AG08396 (cell line): ENCODE measurements at places on chromosomes 5 and 9.

GRCh38 chr9:98021306-98022040 is 35.1 kb upstream of the NANS start:
- DNase-seq: no peak

GRCh38 chr5:16617274-16617968 is 624 bp upstream of the RETREG1 start:
- DNase-seq: no peak

DNA sequence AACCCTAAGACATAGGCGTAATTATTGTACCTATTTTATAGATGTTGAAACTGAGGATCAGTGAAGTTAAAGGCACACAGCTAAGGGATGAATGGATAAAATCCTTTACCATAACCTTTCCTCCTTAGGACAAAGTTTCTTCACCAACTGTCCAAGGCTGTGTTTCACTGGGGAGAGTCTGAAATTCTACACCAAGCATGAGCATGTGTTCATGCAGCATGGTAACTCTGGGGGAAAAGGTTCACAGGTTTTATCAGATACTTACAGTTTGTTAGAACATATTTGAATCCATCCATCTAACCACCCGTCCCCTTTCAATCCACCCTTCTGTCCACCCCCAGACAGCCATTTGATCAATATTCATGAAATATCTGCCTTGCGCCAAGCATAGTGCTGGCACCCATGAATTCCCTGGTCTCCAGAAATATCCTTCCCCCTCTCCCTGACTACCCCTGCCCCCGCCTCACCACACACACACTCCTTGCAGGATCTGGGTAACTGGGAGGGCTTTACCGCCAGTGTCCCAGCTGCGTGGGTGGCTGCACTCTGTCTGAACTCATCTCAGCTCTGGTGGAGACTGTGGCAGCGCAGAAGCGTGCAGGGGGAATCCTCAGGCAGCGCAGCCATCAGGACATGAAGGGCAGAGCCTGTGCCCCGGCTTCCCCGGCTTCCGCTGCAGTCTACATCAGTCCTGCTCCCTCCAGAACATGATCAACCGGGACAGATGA is 6.3 kb upstream of the KCNIP1 start:
- no peak for DNase-seq

DNA sequence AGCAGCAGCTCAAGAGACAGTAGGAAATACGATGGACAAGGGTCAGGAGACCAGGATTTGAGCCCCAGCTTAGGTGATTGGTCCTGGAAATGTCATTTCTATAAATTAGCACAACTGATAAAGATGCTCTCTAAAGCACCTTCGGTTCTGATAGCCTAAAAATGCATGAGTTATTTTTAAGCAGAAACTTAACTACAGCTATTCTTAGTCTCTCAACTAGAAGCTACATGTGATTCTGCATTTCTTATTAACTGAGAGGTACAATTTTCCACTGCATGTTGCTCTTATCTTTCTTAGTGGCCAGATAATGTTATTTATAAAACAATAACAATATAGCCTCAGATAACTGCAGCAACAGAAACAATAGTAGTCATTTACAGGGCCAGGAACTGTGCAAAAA is 136.4 kb downstream of the GRIA1 start:
- DNase-seq: no peak

GRCh38 chr9:18739127-18739526 is 265.2 kb downstream of the ADAMTSL1 start:
- no peak for DNase-seq

- DNase-seq: no peak
Observed at GRCh38 chr9:2819165-2819564, 24.7 kb downstream of the PUM3 start.

- DNase-seq: peak; percentile 35
Observed at GRCh38 chr9:135898634-135899407, 8.5 kb downstream of the CAMSAP1 start.

DNA sequence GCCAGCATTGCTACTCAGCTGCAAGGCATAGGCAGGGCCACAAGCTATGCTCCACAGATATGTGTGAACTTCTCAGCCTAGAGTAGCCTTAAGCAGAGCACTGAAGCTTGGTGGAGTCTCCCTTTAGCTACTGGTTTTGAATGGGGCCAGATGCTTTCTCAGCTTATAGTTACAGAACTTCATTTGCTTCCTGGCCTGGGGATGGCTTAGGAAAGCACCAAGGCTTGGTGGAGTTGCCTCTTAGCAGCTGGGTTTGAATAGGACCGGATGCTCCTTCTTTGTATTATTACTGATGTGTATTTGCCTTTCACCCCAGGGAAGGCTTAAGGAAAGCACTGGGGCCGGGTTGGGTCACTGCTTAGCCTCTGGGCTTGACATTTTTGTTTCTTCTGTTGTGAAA is 497.8 kb upstream of the SEMA6A start:
- DNase-seq: no peak

GRCh38 chr9:101269591-101270283 is 115.1 kb downstream of the BAAT start:
- no peak for DNase-seq

- DNase-seq: peak; percentile 67
Observed at GRCh38 chr9:79610791-79611614, 39.2 kb downstream of the TLE4 start.

- DNase-seq: peak; percentile 83
Observed at GRCh38 chr5:55303238-55303690, 4.2 kb downstream of the DHX29 start.

- no peak for DNase-seq
Observed at GRCh38 chr5:50445296-50445949, 4.3 kb upstream of the EMB start.

DNA sequence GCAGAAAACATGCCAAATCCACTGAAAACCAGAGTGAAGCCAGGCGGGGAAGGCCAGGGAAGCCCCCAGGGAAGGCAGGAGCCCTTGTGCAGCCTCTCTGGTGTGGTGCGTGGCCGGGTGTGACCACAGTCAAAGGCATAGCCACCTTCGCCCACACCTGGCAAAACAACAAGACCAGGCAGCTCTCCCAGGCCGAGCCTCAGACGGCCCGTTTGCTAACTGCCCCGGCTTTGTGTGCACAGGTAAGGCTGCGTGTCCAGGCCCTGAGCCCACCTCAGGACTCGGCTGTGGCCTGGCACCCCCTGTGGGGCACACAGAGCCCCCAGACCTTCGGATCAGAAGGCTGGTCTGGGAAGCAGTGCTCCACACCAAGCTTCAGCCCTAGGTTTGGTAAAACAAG is 6.1 kb downstream of the TMEM250 start:
- no peak for DNase-seq

- peak; percentile 44 for DNase-seq
Observed at GRCh38 chr5:79255786-79256557, 20.0 kb downstream of the JMY start.

- no peak for DNase-seq
Observed at GRCh38 chr5:145178641-145179523, 656.3 kb downstream of the PRELID2 start.

DNA sequence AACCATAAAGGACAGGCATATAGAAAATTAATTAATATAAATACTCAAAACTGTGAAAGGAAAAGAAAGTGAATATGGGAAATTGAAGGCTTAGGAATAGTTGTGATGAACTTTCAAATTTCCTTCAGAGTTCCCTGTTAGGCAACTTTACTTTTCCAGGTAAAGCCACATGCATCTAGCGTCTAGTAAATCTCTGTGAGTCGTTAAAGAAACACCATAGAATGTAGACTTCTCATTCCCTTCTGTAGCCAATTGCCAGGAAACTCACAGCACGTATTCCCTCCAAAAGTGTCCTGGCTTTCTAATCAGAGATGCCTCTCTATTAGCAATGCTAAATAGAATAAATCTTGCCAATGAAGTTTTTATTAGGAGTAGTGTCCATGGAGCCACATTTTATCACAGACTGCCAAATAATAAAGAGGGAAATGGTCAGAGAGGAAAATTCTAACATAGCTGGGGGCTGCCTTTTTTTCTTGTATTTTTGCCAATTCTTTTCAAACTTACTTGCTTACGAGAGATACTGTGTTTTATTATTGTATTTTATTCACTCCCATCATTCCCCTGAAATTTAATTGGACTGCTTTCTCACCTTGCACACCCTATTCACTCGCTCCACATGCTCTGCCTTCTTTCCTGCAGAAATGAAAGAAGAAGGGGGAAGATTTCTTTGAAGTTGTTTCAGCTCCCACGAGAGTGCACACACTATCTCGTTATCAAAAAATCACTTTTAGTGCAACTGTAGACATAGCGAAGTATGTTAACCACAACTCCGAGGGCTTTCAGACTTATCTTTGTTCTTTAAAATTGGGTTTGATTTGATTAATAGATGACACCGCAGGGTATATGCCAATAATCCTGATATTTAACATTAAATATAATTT is 439.0 kb downstream of the CSNK1G3 start:
- DNase-seq: no peak

- DNase-seq: no peak
Observed at GRCh38 chr9:132948482-132949050, 4.2 kb upstream of the TSC1 start.

GRCh38 chr5:172345881-172346280 is 62.3 kb upstream of the UBTD2 start:
- DNase-seq: no peak

DNA sequence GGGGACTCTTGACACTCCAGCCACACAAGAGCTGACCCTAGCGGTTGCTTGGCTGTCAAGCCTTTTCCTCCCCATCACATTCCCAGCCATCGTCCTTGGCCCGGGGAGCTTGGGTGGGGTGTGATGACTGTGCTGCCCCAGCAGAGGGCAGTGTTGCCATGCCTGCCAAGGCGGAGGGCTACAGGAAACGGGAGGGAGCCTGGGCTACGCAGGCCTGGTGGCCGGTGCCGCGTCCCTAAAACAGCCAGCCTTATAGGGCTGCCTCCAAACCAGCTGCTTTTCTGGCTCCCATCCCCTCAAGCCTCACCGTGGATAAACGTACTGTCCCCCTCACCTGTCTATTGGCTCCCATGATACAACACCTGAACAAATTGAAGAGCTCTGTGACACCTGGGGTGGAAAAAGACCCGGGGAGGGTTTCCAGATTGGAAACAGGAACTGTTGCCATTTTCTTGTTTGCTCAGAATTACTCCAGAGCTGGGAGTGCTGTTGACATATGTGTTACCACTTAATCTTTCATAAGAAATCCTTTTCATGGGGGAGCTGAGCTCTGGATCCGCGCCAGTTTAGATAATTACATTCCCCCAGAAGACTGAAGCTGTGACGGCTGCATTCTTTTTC is 72.8 kb upstream of the ASTN2 start:
- DNase-seq: peak; percentile 35

GRCh38 chr5:58629271-58630159 is 46.6 kb downstream of the RAB3C start:
- no peak for DNase-seq

DNA sequence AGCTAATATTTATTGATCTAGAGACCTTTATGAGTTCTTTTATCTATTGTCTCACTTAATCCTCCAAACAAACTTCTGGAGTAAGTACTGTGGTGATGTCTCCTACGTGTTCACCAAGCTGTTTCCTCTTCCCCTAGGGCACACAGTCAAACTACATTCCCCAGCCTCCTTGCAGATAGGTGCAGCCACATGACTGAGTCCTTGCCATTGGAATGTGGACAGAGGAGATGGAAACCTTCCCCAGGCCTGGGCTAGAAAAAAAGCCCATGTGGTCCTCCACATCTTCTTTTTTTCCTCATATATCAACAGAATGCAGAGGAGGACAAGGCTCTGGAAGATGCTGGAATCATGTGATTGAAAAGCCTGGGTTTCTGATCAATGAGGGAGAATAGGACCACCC is 88.0 kb downstream of the ANKRD55 start:
- no peak for DNase-seq

GRCh38 chr5:152905286-152905685 is 500.2 kb upstream of the NMUR2 start:
- DNase-seq: no peak

DNA sequence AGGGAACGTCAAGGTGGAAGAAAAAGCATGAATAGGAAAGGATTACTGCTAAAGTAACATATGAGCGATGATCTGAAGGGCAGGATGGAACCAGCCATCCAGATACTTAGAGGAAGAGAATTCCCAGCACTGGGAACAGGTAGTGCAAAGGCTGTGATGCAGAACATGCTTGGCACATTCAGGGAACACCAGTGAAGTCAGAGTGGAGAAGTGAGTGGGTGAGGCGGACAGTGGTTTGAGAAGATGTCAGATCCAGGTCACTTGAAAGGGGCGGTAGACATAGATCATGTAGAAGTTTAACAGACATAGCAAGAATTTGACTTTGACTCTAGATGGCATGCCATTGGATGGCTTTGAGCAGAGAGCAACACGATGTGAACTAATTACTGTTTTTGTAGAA is 374.2 kb downstream of the PDE4D start:
- DNase-seq: no peak

- no peak for DNase-seq
Observed at GRCh38 chr9:85703398-85703797, 38.4 kb downstream of the AGTPBP1 start.

DNA sequence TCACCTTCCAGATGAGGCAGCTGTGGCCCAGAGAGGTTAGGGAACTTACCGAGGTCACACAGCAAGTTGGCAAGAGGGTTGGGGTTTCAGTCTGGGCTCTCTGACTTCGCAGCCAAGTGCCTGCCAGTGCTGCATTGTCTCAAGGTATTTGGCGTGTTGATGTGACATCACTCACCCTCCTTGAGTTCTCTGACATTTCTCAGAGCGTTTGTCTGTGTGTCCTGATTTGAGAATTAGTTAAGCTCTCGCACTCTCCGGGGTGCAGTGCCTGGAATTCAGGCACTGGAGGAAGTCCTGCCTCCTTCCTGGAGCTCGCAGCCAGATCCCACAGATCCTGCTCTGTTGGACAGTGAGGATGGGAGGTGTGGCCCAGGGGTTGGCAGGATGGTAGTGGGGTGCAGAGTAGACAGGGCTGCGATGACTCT is 25.7 kb downstream of the WWC1 start:
- no peak for DNase-seq

DNA sequence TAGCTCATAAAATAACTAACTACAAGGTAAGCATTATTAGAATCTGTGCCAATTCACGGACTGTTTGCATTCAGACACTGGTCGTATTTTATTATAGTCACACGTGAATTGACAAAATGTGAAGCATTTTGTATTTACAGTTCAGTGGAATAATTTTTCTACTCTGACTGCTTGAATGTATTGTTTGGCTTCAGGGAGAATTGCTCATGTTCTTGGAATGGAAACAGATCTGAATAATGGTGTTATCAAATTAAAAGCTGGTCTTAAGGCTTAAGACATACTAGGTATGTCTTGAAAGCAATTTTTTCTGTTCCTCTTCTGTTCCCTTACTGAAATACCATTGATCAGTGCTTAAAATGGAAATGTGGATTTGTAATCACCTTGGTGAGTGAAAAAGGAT is 543.7 kb upstream of the TLE4 start:
- peak; percentile 20 for DNase-seq
